ENCODE measurements at places on chromosomes 16 and 17. TPM values are rescaled to one million over a fixed set of nuclear protein-coding genes. Genes with fewer than 3 reads are reported as not detected.

Gene KRT17
- not detected for total RNA-seq

- no peak for DNase-seq
Measured at GRCh38 chr17:8405499-8406016, 7.9 kb upstream of the RNF222 start.

DNA sequence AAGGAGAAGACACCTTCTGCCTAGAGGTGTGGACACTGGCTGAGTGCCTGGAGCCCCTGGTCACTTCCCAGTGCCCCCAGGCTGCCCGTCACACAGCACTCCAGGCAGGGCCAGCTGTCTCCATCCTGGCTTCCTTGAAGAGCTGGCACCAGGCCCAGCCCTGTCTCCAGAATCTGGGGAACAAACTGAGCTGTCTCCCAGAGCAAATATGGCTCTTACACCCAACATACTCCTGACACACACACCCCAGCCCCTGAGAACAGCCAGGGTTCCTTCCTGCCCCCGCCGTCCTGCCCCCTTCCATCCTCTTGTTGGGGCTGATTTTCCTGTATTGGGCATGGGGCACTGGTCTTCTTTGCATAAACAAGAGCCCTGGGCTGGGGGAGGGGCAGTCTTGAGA lies 9.1 kb downstream of the NHERF1 start:
- no peak for DNase-seq

Gene ELMO3
- 58.1 TPM for total RNA-seq

DNA sequence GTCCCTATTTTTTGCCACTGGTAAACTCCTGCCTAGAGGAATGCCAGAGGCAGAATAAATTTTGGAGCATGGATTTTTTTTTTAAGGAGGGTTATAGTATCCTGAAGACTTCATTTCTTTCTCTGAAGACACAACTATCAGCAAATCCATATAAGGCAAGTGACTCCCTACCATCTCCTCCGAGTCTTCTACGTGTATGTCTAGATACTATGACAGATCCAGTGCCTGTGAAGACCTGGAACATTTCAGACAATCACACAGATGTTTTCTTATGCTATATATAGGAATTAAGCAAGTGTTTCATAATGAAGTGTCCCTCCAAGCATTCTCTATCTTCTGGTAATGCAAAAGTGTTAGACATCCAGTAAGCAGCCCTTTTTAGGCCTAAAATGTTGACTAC lies 255.5 kb upstream of the TBX2 start:
- no peak for DNase-seq

DNA sequence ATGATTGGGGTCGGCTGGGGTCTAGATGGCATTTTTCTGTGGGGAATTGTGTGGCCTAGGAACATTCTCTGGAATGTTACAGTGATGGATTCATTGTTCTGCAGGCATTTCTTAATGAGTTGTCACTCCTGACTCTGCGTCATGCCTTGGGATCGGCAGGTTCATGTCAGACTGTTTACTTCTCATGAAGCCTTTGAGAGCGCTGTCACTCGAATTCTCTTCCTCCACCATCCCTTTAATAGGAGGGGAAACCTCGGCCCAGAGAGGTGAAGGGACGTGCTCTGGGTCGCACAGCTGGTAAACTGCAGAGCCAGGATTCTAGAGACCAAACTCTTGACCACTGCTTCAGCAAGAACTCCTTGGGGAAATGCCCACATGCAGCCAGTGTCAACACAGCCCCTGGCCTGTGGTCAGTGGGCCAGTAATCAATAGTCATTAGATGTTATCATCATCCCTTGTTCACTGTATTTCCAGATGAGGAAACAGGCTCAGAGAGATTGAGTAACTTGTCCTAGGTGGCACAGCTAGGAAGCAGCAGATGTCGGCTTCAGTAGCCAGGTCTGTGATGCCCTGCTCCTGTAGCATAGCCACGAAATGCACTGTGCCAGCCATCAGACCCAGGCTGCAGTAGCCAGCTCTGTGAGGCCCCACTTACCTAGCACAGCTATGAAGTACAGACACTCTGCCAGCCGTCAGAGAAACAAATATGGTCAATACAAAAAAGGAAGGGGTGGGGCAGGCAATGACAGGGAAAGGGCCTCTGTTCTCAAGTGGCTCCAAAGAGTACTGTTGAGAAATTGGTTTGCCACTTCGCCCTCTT lies 259.0 kb downstream of the CPPED1 start:
- no peak for DNase-seq

GRCh38 chr16:20301840-20302239 lies 25.5 kb downstream of the GP2 start:
- no peak for DNase-seq

DNA sequence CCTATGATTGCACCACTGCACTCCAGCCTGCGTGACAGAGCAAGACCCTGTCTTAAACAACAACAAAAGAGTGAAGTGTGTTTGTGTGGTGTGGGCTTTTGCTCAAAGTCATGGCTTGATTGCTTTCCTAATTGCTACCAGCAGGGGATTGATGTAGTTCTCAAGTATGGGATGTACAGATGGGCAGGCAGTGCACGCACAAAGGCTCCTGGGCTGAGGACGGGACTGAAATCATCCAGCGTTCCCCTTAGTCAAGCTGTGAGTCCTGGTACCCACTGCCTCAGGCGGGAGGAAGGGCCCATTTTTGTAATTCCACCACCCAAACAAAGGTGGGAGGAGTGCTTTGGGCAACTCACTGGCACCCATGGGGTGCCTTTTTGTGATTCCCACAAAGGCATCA lies 47.3 kb downstream of the GDE1 start:
- no peak for DNase-seq

GRCh38 chr16:47664653-47665325 lies 203.7 kb downstream of the PHKB start:
- DNase-seq = peak; percentile 67

Gene CHST4
- not detected for total RNA-seq

Gene ZNF19
- 8.3 TPM for total RNA-seq

Gene C16orf92
- total RNA-seq = not detected

DNA sequence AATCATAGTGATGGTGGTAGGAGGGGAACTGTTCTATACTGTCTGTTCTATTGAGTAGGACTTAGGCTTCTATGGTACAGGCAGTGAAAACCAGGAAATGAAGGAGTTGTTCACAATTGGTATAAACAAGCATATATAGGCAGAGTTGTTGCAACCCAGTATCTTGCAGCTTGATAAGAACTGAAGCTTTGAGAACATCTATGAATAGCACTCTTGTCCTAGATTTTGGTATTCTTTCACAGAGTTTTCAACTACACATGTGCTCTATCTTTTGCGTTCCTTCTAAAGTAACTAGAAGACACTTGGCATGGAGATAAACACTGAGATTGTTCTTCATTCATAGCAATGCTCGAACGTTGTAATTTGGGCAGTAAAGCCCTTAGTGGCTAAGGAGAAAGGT lies 91.8 kb downstream of the KCNJ2 start:
- no peak for DNase-seq

- no peak for DNase-seq
Measured at GRCh38 chr17:74875155-74875976, 2.6 kb upstream of the FDXR start.

All from left colon (tissue), 2 donors.